ENCODE measurements at places on chromosomes 5 and 9.

DNA sequence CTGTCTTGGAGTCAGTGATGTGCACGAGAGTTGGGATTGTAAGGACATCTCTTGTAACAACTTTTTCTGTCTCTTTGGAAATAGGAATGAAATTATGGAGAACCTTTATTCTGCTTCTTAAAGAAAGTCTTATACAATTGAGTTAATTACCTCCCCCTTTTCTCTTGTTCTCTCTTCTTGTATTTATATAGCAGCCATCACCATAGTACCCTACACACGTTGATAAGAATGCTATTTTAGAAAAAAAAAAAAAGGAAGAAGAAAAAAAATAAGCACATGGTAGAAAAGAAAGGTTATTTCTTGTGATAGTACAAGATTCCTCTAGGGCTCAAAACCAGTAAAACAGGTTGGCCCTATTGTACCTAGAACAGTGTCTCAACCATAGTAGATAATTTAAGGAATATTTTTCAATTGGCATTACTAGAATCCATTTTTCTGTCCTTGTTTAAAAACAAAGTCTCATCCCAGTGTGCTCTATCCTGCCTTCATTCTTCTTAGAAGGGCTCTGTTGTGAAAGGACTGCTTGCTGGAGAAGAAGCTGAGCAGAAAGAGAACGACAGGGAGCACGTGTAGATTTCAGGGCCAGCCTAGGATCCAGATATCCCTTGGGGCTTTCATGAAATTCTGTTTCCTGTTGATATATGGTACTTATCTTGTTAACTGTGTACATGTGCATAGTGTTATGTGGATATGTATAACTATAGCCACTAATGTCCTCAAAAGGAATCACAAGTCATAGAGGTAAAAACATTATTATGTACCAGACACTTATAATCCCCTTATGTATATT is 392.3 kb upstream of the MEF2C start:
- DNase-seq = no peak

- DNase-seq = no peak
Measured at GRCh38 chr9:5512658-5513452, 2.5 kb downstream of the PDCD1LG2 start.

GRCh38 chr5:10445352-10445751 is 3.7 kb downstream of the ROPN1L start:
- no peak for DNase-seq

DNA sequence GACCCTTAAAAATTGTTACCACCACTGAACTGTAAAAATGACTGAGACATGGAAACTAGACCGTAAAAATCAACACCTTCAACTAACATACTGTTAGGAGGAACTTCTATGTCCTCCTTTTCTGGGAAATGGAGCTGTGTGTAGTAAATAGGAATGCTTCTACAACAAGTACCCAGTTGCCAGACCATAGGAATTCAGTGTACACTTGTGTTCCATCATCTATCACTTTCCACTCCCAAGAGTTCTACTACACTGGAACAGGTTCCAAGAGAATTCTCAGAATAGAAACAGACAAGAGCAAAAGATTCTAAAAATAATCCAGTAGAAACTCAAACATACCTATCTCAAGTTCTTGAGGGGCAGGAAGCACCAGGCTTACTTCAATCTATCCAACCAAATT is 23.6 kb downstream of the UBAP2 start:
- DNase-seq = no peak

DNA sequence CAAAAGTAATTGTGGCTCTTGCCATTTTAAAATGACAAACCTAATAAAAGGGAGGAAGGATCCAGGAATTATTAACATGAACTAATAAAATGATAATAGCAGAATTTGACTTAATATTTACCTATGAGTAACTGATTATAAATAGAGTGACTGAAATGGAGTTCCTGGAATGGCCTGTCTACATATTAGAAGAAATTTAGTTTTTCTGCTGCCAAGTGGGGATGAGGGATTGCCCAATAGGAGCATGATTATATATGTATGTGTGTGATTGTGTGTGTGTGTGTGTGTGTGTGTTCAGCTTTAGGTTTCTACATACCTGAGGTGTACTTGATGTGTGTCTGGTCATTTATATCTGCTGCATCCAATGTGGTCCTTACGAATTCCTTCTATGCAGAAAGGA is 36.6 kb upstream of the ITGA1 start:
- DNase-seq = no peak

GRCh38 chr5:143153332-143154119 is 250.0 kb downstream of the NR3C1 start:
- no peak for DNase-seq

- DNase-seq = no peak
Measured at GRCh38 chr5:131505237-131505908, 129.7 kb downstream of the RAPGEF6 start.

GRCh38 chr5:140965905-140966292 is 377 bp upstream of the PCDHAC2 start:
- peak; percentile 10 for DNase-seq

- DNase-seq = no peak
Measured at GRCh38 chr9:14945351-14945750, 35.1 kb upstream of the FREM1 start.

- no peak for DNase-seq
Measured at GRCh38 chr5:176778921-176779465, 31.4 kb upstream of the UNC5A start.

GRCh38 chr5:178790371-178790770 is 59.9 kb upstream of the ZNF354A start:
- no peak for DNase-seq

GRCh38 chr9:13570068-13570974 is 290.8 kb upstream of the MPDZ start:
- no peak for DNase-seq

- no peak for DNase-seq
Measured at GRCh38 chr9:3525096-3525835, 535 bp downstream of the RFX3 start.

GRCh38 chr9:132077881-132078698 is 1.6 kb downstream of the MED27 start:
- peak; percentile 86 for DNase-seq

DNA sequence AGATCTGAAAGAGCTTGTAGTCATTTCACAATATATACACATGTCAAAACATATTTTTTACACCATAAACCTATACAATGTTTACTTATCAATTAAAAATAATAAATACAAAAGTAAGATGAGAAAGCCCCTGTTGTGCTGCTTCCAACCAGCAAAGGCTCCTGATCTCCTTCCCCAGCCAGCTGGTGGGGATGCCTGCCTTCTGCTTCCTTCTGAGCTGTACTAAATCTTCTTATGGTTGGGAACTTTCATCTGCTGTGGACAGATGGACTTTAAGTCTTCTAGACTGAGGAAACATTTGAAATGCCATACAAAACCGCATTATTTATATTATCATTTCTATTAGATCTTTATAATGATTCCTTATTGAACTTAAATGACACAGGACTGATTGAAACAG is 745.3 kb upstream of the CHD1 start:
- DNase-seq = no peak

- no peak for DNase-seq
Measured at GRCh38 chr5:127723571-127723970, 20.4 kb downstream of the CCDC192 start.

DNA sequence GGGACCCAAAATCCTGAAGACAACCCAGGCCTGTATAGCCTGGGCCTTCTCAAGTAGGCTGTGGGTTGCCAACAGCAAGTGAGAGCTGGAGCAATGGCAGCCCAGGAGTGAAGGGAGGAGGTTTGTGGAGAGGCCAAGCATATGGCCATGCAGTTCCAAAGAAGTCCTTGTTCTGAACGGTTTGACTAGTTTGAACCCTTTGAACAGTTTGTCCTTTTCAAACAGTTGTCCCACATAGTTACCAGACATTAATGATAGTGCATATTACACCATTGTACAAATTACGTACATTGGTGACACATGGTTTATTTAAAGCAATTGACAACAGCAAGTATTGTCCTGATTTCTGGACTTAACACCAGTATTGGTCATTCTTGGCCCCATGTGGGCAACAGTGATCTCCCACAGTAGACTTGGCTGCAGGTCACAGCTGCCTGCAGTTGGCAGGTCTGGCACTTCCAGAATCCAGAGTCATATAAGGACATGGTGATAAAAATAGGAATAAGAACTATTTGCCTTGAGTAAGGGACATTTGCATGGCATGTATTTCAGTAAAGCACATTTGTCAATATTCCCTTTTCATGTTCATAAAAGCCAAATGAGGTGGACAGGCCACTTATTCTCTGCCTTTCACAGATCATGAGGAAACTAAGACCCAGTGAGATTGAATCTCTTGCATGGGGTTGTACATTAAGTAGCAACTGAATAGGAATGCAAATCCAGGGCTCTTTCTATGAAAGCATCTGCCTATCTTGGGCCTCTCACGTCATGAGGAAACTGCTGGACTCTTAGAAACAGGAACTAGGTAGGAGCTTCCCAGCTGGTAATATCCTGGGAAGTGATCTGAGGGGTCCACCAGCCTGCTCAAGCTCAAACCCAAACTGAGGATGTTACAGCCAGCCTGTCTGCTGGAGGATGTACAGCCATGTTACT is 30.3 kb downstream of the SLC25A48 start:
- no peak for DNase-seq

DNA sequence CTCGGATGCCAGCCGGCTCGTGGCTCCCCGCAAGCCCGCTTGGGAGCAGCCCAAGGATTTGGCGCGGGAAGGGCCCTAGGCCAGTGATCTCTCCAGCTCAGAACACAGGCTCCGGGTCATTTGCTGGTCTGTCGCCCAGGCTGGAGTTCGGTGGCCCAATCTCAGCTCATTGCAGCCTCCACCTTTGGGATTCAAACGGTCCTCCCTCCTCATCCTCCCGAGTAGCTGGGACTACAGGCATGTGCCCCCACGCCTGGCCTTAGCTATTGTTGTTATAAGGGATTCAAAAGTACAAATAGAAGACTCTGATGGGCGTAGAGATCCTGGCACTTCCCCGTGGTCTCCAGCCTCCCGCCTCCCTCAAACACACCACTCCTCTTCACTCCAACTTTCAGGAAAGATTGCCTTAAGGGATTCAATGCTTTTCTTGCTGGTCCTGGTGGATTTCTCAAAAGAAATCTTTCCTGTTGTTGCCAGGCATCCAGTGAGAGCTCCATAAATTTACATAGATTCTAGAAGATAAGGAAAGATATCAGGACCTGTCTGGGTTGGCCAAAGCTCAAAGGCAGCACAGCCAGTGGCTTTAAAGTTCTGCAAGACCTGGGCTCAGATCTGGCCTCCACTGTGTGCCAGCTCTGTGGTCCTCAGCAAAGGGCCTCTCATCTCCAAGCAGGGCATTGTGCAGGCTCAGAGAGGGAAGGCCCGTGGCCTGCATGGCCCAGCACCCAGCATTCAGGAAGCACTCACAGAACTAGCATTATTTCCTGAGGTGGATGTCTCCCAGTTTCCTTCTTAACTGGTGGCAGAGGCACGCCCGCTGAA is 1.0 kb downstream of the AIF1L start:
- no peak for DNase-seq

GRCh38 chr5:69084195-69084594 is 9.6 kb upstream of the SLC30A5 start:
- no peak for DNase-seq

DNA sequence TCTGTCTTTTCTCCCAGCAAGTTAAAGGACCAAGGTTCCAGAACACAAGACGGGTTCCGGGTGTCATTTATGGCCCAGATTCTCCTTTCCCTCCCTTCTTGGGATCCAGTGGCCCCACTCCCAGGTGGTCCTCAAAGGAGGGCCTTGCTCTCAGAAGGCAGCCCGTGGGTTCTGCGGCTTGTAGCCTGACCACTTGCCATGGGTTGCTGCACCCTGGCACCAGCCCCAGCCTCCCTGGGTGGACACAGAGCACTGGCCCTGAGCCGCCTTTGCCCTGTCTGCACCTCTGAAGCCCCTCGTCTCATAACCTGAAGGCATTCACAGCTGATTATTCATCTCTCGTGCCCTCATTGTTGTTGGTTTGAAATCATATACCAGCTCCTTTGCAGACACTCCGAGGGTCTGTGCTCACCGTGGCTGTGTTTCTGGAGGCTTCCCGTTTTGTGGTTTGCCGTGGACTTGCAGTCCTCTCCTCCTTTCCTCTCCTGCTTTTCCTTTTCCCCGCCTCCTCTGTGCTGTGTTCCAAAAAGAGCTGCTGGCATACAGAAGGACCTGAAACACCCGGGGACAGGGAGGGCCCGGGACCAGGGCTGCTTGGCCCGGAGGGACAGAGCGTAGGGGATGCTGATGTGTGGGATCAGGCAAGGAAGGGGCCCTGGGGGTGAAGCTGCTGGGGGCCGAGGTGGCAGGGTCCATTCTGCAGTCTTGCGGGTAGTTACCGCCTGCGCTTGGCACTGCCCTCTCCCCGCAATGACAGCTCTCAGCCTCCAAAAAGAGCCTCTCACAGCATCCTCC is 49.5 kb upstream of the FCN2 start:
- DNase-seq = no peak

- DNase-seq = no peak
Measured at GRCh38 chr5:180785794-180786221, 16.8 kb downstream of the MGAT1 start.

- no peak for DNase-seq
Measured at GRCh38 chr5:102532123-102532522, 33.3 kb upstream of the SLCO6A1 start.

DNA sequence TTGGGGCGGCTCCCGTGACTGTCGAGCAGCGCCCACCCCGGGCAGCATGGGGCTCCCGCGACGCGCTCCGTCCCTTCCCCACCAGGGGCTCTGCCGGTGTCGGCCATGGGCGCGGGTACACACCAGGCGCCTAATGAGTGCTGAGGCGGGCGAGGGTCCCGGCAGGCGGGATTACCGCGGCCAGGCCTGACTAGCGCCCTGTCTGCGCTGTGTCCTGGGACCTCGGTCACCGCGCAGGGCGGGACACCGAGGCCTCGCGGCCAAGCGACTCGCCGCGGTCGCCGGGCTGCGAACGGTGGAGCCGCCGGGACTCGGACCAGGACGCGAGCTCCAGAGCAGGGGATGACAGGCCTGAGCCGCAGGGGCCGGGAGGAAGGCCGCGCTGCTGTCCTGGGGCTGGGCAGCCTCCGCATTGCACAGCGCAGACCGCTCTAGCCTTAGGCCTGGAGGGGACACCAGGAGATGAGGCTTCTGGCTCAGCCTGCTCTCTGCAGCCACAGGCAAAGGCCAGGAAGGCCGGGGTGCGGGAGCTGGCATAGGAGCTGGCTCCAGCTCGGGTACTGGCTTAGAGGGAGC is 14.1 kb downstream of the LCN10 start:
- no peak for DNase-seq

DNA sequence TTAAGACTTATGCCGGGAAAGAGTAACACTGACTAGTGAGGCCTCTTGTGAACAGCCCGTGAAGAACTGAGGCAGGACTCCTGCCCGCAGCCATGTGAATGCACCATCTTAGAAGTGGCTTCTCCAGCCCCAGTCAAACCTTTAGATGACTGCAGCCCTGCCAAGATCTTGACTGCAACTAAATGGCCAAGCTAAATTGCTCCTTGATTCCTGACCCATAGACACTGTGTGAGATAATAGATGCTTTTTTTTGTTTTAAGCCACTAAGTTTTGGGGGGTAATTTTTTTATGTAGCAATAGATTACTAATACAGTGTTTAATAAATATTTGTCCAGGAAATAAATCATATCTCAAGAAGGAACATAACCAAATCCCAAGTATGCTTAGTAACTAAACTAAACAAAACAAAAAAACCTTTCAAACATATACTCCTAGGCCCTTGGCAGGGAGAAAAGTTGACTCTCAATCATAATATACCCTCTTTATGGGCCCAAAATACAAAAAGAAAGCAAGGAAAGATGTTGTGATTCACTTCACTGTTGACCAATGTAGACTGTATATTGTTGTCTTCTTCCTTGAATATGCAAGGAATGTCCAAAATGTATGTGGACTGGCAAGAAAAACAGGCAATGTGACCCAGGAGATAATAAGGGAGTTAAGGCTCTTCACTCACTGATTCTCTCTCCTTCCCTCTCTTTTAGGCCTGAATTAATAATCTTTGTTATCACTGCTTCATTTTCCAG is 79.7 kb upstream of the ZNF366 start:
- DNase-seq = no peak

- DNase-seq = no peak
Measured at GRCh38 chr9:124345063-124345462, 70.2 kb downstream of the PSMB7 start.

All from NCI-H2081 (cell line).